ENCODE measurements at places on chromosomes 1 and 21. TPM values are rescaled to one million over a fixed set of nuclear protein-coding genes. Genes with fewer than 3 reads are reported as not detected.

DNA sequence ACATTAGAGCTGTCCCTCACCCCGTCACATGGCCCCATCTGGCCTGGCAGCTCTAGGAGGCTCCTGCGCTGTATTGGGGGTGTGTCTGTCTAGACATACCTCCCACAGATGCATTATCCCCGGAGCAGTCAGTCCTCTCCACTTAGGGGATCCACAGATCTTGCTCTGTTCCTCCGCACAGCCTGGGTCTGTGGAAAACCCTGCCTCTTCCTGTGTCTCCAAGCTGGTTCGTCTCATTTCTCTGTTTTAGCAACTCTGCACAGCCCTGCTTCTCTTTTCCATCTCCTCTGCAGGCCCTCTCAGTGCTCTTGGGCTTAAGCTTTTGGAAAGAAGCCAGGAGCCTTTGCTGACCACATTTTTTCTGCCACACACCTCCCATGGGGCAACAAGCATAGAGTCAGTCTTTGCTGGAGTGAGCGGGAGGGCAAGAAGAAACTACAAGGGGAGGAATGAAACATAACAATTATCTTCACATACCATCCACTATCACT lies 241.5 kb downstream of the FOXD2 start:
- no peaks in the 10 kb centered on the region for H3K36me3 ChIP-seq
- no peak overlapping the region for H3K4me3 ChIP-seq
- no peak overlapping the region for H3K27ac ChIP-seq

DNA sequence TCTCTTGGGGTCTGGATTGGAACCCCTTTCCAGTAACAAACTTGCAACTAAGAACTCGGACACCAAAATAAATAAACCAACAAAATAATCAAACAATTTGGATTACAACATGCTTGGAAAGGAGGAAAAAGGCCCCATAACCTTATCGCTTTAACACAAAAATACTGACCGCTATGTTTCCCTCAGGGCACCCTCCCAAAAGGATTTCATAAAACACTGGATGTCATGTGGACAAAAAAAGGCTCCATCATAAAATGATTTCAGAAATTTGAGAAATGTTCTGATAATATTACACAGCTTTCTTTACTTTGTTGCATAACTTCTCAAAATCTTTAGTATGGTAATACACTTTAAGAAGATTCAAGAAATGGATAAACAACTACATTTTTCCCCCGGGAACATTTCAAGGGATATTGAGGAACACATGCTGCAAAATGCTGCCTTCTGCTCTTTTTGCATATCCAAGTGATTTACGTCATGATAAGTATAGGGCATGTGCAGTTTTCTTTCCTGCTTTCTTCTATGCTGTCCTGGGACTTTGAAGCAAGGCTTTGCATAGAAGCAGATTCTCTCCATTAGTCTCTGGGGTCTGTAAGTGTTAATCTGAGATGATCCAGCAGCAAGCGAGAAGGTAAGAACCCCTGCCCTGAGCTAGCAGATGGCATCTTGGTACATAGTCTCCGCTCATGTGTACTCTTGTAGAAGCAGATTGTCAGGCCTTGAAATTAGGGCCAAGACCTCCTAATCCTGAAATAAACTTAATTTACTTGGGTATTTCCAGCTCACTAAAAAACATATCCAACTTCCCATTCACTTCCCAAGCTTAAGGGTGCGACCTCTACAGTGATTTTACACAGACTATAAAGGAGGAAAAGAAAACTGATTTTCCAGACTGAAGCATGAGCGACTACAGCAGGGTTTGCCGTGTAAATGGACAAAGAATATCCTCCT lies 85.5 kb upstream of the KIAA0040 start:
- H3K27ac ChIP-seq: peak overlapping the region; percentile 24
- no peaks in the 10 kb centered on the region for H3K36me3 ChIP-seq
- no peak for DNase-seq
- no peak overlapping the region for H3K4me3 ChIP-seq
- H3K4me1 ChIP-seq: peaks cover 6% of the 10 kb centered on the region

- H3K27me3 ChIP-seq: peaks cover 35% of the 10 kb centered on the region
- H3K36me3 ChIP-seq: no peaks in the 10 kb centered on the region
- peak; percentile 73 for DNase-seq
- H3K27ac ChIP-seq: no peak overlapping the region
Measured at GRCh38 chr1:223363057-223363855, 720 bp downstream of the SUSD4 start.

- no peaks in the 10 kb centered on the region for H3K4me1 ChIP-seq
- no peak overlapping the region for H3K27ac ChIP-seq
- no peak overlapping the region for H3K4me3 ChIP-seq
- DNase-seq: no peak
- no peaks in the 10 kb centered on the region for H3K36me3 ChIP-seq
Measured at GRCh38 chr1:178399177-178399728, 97.5 kb downstream of the CLEC20A start.

DNA sequence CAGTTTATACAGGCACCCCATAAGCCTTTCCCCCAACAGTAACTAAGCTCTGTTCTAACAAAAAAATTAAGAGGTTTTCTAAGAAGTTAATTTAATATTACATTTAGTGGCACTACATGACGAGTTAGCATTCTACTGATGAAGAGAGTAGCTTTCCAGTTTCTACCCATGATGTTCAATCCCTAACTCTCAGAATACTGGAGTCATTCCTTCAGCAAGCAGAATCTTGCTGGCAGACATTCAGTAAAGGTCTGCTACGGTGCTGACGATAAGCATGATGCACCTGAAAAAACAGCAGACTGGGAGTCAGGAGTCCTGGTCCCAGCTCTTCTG lies 24.5 kb downstream of the SRSF4 start:
- H3K4me3 ChIP-seq: no peak overlapping the region
- peaks cover 90% of the 10 kb centered on the region for H3K36me3 ChIP-seq
- H3K4me1 ChIP-seq: peaks cover 34% of the 10 kb centered on the region
- H3K27me3 ChIP-seq: no peaks in the 10 kb centered on the region

DNA sequence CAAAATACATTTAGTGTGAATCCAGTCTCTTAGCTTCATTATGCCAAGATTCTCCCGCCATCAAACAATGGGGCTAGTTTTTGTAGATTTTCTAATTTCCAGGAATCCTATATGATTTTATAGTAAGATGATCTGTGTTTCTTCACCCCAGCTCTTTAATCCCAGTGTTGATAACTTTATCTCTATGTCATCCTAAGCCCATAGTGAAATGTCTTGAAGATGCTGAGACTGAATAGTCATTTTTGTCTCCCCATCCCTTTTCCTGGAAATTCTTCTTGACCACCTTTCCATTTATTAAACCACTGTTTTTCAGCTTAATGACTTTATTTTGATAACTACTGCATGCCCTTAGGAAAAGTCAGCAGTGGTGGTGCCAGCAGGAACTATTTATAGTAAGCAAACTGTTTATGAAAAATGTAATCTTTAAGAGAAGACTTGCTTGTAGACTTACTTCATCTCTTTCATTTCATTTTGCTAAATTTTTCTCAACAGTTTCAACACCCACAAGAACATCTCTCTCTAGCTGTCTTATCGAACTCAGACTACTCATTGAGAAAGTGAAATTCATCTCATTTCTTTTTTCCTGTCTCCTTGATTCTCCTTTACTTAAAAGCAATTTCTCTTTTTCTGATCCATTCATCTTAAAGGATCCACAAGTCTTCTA lies 116.6 kb downstream of the NTMT2 start:
- no peak overlapping the region for H3K27ac ChIP-seq
- DNase-seq: no peak
- no peaks in the 10 kb centered on the region for H3K27me3 ChIP-seq

Gene SLC44A3
- 31.6 TPM for total RNA-seq

- no peak for DNase-seq
- no peaks in the 10 kb centered on the region for H3K27me3 ChIP-seq
- no peaks in the 10 kb centered on the region for H3K36me3 ChIP-seq
- H3K4me1 ChIP-seq: no peaks in the 10 kb centered on the region
- H3K4me3 ChIP-seq: no peak overlapping the region
Measured at GRCh38 chr21:16570171-16570570, 840.4 kb downstream of the USP25 start.

Gene DEPDC1
- 0.17 TPM for total RNA-seq

Gene NEGR1
- total RNA-seq: 21.4 TPM

DNA sequence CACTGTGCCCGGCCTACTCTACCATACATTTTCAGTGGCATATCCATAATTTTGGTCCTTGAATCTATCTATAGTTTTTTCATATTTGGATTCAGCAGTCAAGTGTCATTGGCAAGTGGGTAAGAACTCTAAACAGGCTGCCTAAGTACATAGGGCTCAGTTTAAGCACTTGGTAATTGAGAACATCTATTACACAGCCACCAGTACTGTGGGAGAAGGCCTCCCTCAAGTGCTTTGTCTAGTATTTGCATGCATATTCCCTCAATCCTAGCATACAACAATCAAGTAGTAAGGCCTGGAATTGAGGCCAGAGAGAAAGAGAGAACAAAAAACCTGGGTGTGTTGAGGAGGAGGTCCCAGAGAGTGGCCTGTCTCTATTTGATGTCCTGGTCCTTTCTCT lies 325.2 kb downstream of the USP25 start:
- H3K4me1 ChIP-seq: no peaks in the 10 kb centered on the region
- H3K4me3 ChIP-seq: no peak overlapping the region
- H3K27me3 ChIP-seq: no peaks in the 10 kb centered on the region
- DNase-seq: no peak
- H3K27ac ChIP-seq: no peak overlapping the region

DNA sequence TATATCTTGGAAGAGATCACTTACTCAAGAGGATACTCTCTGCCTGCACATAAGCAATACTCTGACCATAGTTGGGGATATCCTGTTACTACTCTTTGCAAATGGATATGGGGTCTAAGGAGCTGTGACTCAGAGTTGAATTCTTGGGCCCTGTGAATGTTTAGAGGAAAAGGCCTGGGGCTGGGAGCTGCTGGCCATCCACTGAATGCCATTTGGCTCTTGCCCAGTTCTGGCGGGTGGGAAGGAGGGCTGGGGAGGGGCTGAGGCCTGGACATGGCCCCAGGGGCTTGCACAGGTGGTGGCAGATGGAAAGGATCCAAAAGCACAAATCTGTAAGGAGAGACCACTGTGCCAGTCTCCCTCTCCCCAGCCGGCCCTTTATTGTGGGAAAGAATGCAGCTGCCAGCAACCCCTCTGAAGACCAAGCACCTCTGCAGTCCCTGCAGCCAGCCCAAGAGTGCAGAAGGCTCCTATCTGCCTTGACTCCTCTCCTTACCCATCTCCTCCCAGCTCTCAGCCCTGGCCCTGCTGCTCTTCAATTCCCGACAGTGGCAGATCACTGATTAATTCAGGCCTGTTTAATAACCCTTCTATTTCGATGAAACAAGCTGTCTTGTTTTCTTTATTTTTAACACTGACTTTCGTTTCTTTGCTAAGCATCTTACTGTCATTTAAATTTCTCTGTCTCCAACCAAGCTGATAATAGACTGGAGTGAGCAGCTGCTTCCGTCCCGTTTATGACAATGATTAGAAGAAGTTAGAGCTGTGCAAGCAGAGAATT lies 12.1 kb downstream of the PLXNA2 start:
- DNase-seq: no peak
- H3K36me3 ChIP-seq: peaks cover 2% of the 10 kb centered on the region
- no peak overlapping the region for H3K4me3 ChIP-seq
- H3K27ac ChIP-seq: peak overlapping the region; percentile 60
- peaks cover 85% of the 10 kb centered on the region for H3K4me1 ChIP-seq

- DNase-seq: no peak
- no peaks in the 10 kb centered on the region for H3K27me3 ChIP-seq
- H3K4me1 ChIP-seq: no peaks in the 10 kb centered on the region
- H3K27ac ChIP-seq: no peak overlapping the region
- no peak overlapping the region for H3K4me3 ChIP-seq
Measured at GRCh38 chr1:56194701-56195300, 384.6 kb downstream of the PLPP3 start.

DNA sequence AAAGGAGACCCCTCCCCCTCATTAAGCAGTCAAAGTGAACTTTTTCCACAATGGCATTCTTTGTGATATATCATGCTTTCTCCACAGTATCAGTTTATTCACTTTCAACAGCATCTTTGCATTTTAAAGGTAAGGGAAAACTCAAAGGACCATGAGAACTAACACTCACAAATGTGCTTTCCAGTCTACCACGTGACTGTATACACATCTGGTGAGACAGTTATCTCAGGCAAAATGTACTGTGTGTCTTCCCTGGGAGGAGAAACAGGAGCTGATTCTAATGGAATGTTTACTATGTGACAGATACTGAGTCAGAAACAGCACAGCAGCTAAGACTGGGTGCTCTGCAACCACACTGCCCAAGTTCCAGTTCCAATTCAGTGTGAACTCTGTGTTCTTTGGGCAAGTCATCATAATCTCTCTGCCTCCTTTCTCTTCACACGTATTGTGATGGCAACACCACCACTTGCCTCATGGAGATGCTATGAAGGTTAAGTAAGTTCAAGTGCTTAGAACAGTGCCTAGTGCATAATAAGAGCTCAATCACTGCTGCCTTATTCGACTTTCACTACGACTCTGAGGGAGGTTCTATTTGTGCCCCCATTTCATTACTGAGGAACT lies 79.0 kb downstream of the SLC45A1 start:
- DNase-seq: no peak
- H3K4me1 ChIP-seq: peaks cover 45% of the 10 kb centered on the region
- no peaks in the 10 kb centered on the region for H3K27me3 ChIP-seq
- peak overlapping the region; percentile 59 for H3K27ac ChIP-seq
- H3K36me3 ChIP-seq: peaks cover 5% of the 10 kb centered on the region
- no peak overlapping the region for H3K4me3 ChIP-seq

Gene C1orf94
- not detected for total RNA-seq

DNA sequence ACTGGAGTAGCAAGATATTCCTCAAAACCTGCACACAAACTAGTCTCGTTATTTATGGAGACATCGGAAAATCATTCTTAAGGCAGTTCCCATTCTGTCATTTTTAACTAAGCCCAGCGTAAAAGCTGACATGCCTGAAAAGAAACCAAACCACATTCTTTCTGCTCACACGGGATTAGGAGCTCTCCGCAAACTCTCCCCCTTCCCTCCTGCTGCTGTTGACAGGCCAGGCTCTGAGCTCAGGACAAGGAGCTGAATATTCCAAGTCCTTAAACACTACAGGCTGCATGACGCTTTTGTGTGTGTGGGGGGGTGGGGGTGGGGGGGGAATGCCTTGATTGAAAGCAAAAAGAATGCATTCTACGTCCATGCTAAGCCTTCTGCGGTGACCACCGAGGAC lies 5.2 kb downstream of the OLIG1 start:
- peaks cover 40% of the 10 kb centered on the region for H3K27me3 ChIP-seq
- no peak overlapping the region for H3K27ac ChIP-seq
- H3K4me3 ChIP-seq: no peak overlapping the region
- H3K36me3 ChIP-seq: no peaks in the 10 kb centered on the region

DNA sequence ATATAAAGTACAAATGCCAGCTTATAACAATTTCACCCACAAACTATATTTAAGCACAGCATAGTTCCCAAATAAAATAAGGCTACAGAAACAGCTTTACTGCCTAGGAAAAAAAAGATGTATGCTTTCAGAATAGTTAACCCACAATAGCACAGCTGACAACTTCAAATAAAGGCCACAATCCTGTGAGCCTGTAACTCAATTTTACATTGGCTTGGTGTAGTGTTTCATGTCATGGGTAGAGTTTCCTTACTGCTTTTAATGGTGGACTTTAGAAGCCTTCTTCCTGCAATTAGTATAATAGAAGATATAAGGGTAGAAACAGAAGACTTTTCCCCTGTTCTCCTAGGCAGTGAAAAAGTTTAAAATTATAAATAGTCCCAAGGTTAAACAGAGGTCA lies 44.3 kb upstream of the ZC3H11B start:
- no peaks in the 10 kb centered on the region for H3K27me3 ChIP-seq
- no peak overlapping the region for H3K4me3 ChIP-seq
- no peak for DNase-seq
- peaks cover 5% of the 10 kb centered on the region for H3K4me1 ChIP-seq
- H3K27ac ChIP-seq: no peak overlapping the region

Measured in upper lobe of right lung (tissue), 1 donor.